ENCODE measurements at places on chromosomes 12 and 14.

- no peak for DNase-seq
Measured at GRCh38 chr14:95190857-95191256, 33.5 kb upstream of the DICER1 start.

GRCh38 chr14:104249706-104250105 lies 111.3 kb downstream of the KIF26A start:
- no peak for DNase-seq

GRCh38 chr12:59850268-59850667 lies 254.4 kb downstream of the SLC16A7 start:
- no peak for DNase-seq

DNA sequence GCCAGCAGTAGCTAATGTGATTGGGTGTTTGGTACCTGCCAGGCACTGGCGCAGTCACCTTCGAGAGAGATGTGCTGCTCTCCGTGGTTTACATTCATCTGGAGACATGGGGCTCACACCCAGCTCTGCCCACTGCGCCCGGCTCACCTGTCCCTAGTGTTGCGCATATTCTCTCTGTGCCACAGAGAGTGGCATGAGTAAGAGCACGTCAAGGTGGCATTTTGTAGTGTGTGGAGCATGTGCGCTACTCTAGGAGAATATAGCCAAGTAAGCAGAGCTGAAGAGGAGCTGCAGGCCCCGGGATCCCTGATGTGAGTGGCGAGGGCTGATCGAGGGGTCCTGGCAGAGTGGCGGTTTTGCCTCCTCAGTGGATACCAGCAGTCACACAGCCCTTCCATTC lies 46.9 kb downstream of the TPCN1 start:
- DNase-seq = no peak

GRCh38 chr14:72594099-72594901 lies 299.6 kb downstream of the DPF3 start:
- DNase-seq = peak; percentile 23

GRCh38 chr14:35402323-35403113 lies 2.0 kb downstream of the NFKBIA start:
- no peak for DNase-seq

- DNase-seq = no peak
Measured at GRCh38 chr12:109444259-109444658, 32.8 kb downstream of the KCTD10 start.
